Neural progenitor cell (in vitro differentiated cells): ENCODE measurements at places on chromosomes 16 and 17. TPM values are rescaled to one million over a fixed set of nuclear protein-coding genes. Genes with fewer than 3 reads are reported as not detected.
A peak's percentile ranks its signal among the peaks of the same experiment; 100 is the strongest.

DNA sequence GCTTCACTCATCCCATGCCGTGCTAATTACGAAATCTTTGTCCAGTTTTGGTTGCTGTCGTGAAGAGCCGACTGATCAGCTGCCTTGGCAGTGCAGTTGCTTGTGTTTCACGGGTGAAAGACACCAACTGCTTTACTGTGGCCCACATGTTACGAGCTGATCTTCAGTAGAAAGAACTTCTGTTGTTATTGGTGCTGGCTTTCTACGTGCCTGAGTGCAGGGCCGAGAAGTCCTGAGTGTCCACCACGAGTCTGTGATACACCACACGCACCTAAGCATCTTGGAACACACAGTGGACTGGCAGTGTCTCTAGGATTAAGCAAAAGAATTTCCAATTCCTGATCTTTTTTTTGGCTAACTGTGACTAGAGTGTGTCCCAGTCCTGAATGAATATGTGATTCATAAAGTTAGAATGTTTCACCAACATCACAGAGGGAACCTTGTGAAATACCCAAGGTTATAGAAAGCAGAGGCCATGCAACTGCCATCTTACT, 70.4 kb upstream of the CLEC18A start:
- DNase-seq = no peak

GRCh38 chr17:30341703-30342249, 7.9 kb upstream of the TMIGD1 start:
- no peak for DNase-seq

- no peak for DNase-seq
Measured at GRCh38 chr17:62663304-62663703, 35.8 kb downstream of the MRC2 start.

- DNase-seq = no peak
Measured at GRCh38 chr16:10940501-10941079, 1.7 kb downstream of the DEXI start.

DNA sequence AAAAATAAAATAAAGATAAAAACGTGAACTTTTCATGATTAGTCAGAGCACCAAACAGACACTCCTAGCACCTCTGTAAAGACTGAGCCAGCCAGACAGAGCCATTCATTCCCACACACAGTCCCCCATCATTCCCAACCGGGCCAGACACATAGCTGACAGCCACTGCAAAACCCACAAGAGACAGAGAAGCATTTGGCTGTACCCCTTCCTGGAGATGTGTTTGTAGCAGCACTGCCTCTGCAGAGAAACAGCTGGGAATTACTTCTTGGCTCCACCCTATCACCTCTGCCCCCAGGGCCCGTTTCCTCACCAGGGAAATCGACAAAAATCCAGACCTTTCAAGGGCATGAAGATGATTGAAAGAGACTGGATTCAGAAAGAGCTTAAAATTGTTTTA, 46.4 kb downstream of the MYH11 start:
- no peak for DNase-seq

DNA sequence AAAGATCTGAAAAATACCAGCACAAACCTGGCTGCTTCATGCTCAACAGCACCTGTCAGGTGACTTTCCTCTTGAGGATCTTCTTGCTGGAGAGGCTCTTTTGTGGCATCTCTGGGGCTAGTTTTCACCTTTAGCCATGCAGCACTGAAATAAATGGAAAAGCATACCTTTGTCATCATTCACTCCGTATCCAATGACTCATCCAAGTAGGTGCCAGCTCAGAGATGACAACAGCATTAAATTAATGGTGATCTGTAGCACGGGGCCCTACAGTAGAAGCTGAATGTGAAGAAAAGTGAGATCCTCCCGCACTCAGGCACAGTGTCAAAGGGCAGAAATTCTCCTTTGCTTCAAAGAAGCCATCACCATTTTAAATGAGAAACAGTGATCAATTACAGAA, 32.2 kb downstream of the KIAA0753 start:
- DNase-seq = no peak

- peak; percentile 79 for DNase-seq
Measured at GRCh38 chr16:27920391-27920891, 143.1 kb downstream of the GSG1L start.

DNA sequence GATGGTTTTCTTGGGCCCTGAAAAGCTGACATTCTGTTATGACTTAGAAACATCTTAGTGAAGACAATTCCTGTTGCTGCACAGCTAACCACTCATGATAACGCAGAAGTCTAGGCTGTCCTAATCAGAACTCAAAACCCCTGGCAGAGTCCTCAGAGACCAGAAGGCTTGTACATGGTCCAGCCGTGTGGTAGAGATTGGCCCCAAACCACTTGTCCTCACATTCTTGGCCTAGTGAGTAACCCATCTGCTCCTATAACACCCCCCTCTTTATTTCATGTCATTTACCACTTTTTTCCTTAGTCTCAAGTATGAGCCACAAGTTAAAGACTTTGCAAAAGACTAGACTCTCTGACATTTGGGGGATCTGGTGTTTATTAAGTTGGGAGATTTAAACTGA, 116.5 kb upstream of the ADAMTS18 start:
- DNase-seq = no peak

DNA sequence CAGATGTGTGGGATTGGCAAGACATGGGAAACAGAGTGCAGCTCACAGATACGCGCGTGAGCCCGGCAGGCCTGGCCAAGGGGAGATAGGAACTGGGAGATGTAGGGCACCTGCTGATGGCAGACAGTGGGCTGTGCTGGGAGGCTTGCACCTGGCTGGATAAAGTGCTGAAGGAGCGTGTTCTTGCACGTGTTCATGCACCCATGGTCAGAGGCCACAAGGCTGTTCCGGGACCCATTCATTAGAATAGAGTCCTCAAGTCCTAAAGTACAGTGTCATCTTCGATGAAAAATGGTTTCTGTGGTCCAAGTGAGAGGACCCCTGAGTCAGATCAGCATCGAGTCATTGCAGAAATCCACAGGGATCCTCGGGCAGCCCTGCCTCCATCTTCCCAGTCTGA, 236.4 kb downstream of the CCDC182 start:
- DNase-seq = no peak

DNA sequence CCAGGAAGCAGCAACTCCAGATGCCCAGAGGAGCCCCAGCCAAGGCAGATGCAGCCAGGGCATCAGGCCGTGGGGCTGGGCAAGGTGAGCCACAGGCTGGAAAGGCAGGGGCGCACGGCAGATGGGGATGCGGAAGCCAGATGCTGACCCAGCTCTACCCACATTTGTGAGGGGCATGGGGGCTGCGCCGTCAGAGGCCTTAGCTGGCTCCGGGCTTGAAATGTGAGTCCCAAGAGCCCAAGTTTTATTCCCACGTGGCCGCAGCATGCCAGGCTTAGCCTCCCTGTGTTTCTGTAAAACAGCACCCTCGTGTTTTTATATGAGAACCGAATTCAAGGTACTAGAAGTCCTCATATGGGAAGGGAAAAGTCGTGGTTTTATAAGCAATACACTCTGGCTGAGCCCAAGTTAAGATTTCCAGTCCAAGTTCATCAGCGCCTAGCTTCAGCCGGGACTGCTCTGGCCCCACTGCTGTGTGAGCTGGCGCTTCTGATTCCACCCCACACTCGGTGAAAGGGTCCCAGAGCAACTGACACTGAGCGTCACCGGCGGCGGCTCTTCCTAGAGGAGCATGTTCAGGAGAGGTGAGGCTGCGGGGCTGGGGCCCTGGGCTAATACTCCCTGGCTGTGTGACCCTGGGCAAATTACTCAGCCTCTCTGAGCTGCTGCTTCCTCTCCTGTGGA, 6.7 kb upstream of the C16orf95 start:
- no peak for DNase-seq

GRCh38 chr16:88303890-88304819, 78.6 kb upstream of the ZNF469 start:
- no peak for DNase-seq

GRCh38 chr17:16002708-16003260, 3.2 kb downstream of the TTC19 start:
- DNase-seq = no peak

DNA sequence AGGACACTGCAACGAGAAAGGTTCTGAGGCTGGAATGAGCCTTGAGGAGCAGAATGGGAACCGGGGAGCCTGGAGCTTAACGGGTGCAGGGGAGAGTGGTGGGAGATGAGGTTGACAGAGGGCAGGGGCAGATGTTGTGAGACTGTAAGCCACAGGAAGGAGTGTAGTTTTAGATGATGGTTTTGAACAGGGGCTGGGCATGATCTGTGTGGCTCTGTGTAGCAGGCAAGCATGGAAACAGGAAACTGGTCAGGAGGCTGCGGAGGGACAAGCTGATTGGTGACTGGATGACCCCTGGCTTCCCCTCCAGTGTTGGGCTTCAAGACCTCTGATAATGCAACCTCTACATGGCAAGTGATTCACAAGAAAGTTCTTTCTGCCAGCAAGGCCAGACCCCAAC, 1.4 kb upstream of the CNGB1 start:
- DNase-seq = no peak

DNA sequence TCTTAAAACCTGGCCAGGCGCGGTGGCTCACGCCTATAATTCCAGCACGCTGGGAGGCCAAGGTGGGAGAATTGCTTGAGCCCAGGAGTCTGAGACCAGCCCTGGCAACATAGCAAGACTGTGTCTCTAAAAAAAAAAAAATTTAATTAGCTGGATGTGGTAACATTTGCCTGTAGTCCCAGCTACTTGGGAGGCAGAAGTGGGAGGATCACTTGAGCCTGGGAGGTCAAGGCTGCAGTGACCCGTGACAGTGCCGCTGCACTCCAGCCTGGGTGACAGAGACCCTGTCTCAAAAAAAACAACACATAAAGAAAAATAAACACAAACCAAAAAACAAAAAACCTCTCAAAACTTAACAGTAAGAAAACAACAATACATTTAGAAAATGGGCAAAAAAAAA, 106.3 kb downstream of the SMG6 start:
- DNase-seq = no peak

NTN1 gene
- 0.45 and 2.4 TPM in 2 replicates for total RNA-seq

BCL6B gene
- 3.8 and 5.3 TPM in 2 replicates for total RNA-seq

POLR2C gene
- 58.4 and 97.4 TPM in 2 replicates for total RNA-seq

CEP295NL gene
- 0.28 and 0.39 TPM in 2 replicates for total RNA-seq

ITGB3 gene
- total RNA-seq = 0.47 TPM in 1 of 2 replicates, not detected in the other

SHBG gene
- 0.46 TPM in 1 of 2 replicates, not detected in the other for total RNA-seq

GLOD4 gene
- 131 and 309 TPM in 2 replicates for total RNA-seq

PRKCB gene
- 5.0 and 9.5 TPM in 2 replicates for total RNA-seq

ANKRD40CL gene
- not detected in 2 replicates for total RNA-seq

NUBP1 gene
- total RNA-seq = 21.6 and 22.8 TPM in 2 replicates

CDRT15 gene
- total RNA-seq = not detected in 2 replicates

TPPP3 gene
- total RNA-seq = 0.96 TPM in 1 of 2 replicates, not detected in the other

SLFN14 gene
- not detected in 2 replicates for total RNA-seq

SLC5A11 gene
- total RNA-seq = 0.09 TPM in 1 of 2 replicates, not detected in the other
